ENCODE measurements at places on chromosomes 3 and 15.

GRCh38 chr15:75307778-75308390 is 25.2 kb downstream of the GOLGA6D start:
- DNase-seq: peak; percentile 26

GRCh38 chr3:174438501-174439145 is 420.5 kb upstream of the NAALADL2 start:
- DNase-seq: no peak

GRCh38 chr15:94844198-94844537 is 612.8 kb downstream of the MCTP2 start:
- DNase-seq: no peak

GRCh38 chr3:126275620-126275904 is 81.6 kb downstream of the KLF15 start:
- DNase-seq: peak; percentile 17

- DNase-seq: no peak
Observed at GRCh38 chr3:16472593-16472992, 40.9 kb downstream of the RFTN1 start.

GRCh38 chr15:78842519-78842918 is 30.2 kb upstream of the MORF4L1 start:
- no peak for DNase-seq

DNA sequence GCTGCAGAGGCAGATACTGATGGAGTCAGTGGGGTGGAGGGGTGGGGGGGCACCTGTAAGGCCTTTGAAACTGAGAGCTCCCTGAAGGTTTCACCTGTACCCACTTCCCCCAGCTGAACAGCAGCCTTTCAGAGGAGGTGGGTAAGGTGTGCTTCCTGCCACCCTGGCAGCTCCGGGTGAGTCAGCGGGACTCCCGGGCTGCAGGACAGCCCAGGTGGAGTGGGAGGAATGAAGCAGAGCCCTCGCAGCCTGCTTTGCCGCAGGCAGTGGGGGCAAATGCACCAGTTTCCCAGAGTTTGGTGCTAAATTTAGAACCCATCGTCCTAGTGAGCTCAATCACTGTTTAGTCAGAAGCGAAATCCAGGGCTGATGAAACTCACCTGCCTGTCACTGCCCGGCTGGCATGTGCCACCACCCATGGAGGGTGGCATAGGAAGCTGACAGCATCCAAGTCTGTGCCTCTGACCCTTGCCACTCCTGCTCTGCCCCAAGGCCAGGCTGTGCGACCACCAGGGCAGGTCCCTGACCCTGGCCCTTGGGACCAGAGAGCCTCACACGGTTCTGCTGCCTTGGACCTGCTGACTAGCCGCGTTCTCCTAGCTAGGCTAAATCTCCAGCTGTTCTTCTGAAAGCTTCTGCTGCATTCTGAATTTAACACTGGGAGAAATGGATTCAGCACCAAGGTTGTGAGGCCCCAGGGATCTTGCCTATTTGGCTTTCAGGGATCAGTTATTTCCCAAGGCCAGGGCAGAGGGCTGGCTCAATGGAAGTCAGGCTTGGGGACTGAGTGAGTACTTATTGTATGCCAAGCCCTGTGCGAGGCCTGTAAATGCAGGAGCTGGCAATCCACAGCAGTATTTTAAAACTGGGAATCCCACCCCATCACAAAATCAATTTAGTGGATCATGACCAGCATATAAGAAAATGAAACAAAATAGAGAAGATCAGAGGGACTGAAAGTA is 67.3 kb upstream of the RASGRF1 start:
- DNase-seq: no peak

DNA sequence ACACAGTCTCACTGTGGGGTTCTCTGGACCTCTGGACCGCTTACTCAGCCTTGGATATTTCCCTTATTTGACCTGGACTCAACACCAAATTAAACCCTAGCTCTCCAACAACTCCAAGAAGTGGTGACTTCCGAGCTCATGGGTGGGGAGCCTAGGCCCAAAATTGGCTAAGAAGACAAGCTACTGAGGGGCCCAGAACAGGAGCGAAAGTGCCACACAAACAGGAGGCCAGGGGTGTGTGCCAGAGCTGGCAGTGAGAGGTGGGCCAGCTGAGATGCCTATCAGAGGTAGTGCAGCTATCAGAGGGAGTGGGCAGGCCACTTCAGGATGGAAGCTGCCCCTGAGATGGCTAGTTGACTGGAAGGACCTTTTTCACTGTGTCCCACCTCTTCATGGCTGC is 151.1 kb upstream of the PRR20G start:
- DNase-seq: no peak

GRCh38 chr3:178393146-178393545 is 143.1 kb upstream of the KCNMB2 start:
- DNase-seq: no peak

DNA sequence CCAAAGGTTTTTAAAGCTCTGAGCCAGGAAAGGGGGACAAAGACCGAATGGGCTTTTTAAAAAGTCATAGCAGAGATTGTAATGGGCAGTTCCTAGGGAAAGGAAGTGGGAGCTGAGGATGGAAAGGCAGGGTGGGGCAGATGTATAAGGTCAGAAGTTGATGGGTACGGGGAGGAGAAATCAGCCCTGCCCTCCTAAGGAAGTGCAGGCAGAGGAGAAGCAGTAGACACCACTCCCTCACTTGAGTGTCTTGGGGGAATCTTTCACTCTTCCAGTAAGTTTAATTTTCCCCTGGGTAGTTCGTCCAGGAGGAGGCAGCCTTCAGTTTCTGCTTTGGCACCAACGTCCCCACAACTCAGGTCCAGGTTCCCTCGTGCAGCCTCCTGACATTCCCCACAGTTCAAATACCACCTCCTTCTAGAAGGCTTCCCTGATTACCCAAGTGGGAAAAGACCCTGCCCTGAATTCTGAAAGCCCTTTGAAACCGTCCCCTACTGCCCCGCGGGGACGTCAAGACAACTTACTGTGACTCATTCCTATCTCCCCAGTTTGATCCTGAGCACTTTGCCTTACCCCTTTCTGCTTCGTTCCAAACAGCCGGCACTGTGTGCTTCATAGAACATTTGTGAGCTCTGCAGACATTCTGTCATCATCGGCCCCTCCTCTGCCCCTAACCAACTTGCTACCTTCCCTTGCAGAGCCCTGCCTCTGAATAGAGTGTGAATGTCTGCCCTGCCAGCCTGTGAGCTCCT is 14.3 kb upstream of the SRP14 start:
- no peak for DNase-seq

DNA sequence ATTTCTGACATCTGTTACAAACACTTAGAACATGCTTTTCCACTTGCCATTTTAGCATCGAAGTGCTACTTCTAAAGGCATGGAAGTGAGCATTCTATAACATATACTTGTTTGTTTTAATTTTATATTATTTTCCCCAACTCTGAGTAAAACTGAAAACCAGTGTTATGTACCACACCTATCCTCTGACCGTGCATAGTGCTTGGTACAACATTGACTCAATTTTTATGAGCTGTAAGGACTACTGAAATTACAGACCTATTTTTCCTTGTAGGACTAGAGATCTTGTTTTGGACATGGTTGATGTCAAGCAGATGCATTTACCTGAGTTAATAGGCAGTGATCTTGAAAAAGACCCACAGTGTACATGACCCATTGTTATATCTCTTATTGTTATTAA is 51.5 kb upstream of the CCNB2 start:
- no peak for DNase-seq

GRCh38 chr3:159234306-159234705 is 432.5 kb downstream of the MFSD1 start:
- no peak for DNase-seq

GRCh38 chr3:167811031-167811430 is 75.5 kb downstream of the SERPINI1 start:
- DNase-seq: no peak

- no peak for DNase-seq
Observed at GRCh38 chr15:89074402-89075012, 13.7 kb upstream of the ABHD2 start.

DNA sequence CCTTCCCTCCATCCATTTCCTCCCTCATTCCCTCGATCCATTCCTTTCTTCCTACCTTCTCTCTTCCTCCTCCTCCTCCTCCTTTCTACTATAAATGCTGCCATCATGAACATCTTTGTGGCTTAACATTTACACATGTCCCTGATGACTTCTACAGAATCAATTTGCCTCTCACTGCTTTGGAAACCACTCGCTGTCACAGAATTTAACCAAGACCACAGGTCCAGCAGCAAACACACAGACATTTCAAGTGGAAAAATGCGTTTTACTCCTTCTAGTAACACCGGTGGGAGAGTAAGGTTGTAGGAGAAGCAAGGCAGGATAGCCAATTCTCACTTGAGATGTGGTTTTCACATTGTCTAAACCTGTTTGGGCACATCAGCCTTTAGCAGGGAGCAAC is 101.4 kb upstream of the LRIG1 start:
- no peak for DNase-seq

DNA sequence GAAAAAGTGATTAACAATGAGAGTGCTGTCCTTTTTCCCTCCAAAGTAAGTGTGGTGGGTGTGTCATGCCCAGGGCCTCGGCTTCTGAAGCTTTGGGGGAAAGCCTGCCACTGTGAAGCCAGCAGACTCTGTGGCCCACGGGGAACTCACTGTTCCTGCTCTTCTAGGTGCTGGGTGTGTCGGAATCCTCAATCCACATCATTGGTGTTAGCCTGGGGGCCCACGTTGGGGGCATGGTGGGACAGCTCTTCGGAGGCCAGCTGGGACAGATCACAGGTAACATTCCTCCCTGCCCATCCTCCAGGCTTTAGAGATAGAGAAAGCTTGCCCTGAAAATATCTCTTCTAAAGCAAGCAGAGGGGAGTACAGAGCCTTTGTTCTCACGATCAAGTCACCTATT is 11.6 kb downstream of the PLA1A start:
- no peak for DNase-seq

- DNase-seq: no peak
Observed at GRCh38 chr3:115624901-115625300, 1.6 kb downstream of the GAP43 start.

DNA sequence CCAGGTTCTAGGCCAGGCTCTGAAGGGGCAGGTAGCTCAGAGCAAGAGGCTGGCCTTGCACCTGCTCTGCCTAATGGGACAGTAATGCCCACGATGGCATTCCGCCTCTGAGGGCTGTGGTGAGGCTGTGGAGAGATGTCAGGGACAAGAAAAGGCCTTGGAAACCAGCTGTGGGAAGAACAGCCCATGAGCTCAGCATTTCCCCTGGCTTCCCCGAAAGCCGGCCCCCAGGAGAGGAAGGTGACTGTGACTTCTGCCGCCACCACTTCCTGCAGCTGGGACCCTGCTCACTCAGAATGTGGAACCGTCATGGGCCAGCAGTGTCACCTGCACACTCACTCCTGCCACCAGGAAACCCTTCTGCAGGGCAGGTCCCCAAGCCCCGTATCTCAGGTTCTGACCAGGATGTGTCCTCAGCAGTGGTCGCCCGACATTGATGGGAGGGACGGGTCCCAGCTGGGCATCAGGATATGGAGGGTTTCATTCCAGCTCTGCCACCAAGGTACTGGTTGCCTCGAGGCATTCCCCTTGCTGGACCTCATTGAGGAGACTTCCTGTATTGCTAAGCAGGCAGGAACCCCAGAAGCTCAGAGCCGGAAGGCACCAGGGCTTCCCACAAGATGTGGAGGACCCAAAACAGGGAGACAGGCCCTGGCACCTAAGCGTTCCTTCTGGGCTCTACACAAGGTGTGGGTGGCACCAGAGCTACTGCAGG is 30.7 kb downstream of the SEMA7A start:
- DNase-seq: peak; percentile 64

DNA sequence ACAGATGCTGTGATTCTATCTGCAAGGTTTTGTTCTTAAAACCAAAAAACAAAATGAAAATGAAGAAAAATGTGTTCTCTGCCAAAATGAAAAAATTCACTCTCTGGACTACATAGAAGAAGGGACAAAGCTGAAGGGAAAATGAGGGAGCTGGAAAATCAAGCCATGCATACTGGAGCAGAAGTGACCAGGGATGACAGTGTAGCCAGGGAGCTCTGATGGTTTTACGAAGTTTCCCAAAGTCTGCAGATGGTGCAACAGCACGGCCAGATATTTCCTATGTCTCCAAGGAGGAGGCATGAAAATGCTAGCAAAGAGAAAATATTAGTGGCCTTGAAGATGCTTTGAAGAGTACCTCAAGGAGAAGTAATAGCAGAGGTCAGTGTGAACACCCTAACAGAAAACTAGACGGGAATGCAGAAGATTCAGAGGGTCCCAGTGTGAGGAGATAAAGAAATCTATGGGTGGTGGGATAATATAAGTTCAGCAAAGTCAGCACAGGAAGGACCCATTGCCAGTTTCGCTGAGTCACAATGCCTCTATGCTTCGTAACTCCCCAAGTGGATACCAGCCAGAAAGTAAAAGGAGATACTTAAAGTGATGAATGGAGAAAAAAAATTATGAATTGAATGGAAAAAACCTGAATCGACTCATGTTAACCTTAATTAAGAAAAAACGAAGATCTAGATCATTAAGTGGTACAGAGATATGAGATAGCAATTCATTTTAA is 39.0 kb upstream of the POMGNT2 start:
- DNase-seq: no peak

DNA sequence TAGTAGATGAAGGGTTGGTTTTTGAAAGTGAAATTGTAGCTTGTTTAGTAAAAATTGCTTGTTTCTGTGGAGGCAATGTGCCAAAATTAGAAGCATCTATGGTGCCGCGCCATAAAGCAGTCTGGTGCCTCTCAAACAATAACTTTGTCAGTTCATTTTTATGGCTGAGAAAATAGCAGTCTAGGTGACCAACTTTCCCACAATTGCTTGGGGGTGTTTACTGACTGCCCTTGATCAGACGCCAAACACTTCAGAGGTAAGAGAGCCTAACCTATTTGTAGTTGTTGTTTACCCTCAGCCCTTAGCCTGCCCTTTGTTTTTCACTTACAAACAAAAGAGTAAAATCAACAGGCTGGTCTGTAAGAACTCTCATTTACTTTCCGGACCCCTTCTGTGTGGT is 174.5 kb downstream of the FNDC3B start:
- DNase-seq: no peak

DNA sequence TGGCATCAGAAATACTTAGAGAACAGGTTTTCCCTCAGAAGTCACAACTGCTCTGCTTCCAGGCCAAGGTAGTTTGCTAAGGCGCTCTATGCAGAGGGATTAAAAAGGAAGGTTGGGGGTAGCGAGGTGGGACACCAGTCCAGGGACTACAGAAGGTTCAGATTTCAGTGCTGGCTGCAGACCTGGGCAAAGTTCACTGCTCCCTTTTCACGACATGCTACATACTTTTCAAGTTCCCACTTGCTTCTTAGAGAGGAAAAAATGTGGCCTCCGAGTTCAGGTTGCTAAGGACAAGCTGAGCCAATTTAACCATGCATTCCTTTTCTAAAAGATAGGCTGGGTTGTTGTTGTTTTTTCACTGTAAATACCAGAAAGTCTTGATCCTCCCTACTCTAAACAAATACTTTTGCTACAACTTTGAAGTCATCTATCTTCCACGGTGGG is 158.6 kb upstream of the NR2F2 start:
- DNase-seq: no peak

GRCh38 chr3:173933113-173933512 is 535.6 kb downstream of the NLGN1 start:
- no peak for DNase-seq

- no peak for DNase-seq
Observed at GRCh38 chr15:37099319-37100108, 835 bp downstream of the MEIS2 start.

GRCh38 chr3:106629215-106629832 is 747.9 kb upstream of the CCDC54 start:
- DNase-seq: no peak

Measured in suppressor macrophage (primary cell).